Tibial artery (tissue), 4 donors: ENCODE measurements at places on chromosomes 6 and 20.

- no peak overlapping the region for H3K4me3 ChIP-seq
- no peaks in the 10 kb centered on the region for H3K4me1 ChIP-seq
- no peak overlapping the region for H3K27ac ChIP-seq
- no peaks in the 10 kb centered on the region for H3K27me3 ChIP-seq
- no peak for DNase-seq
These were observed 1257.2 kb upstream of the EYS start for GRCh38 chr6:66964216-66964615.

DNA sequence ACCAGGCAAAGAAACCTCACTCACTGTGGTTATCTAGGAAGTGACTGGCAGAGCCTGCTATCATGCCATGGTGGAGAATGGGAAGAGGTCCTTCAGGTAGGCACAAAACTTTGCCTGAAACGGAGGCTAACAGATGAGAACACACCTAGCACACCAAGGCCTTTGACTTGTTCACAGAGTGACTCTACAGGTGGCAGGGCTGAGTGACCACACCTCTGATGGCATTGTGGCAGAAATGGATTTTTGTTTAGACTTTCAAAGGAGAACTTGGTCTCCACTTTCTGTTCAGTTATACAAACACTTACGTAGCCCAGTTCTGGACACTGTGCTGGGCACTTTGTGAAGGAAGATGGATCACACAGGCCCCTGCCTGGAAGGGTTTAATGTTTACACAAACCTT is 116.3 kb upstream of the ENPP5 start:
- H3K27me3 ChIP-seq, result no peaks in the 10 kb centered on the region
- peaks cover 58% of the 10 kb centered on the region for H3K4me1 ChIP-seq
- no peak overlapping the region for H3K4me3 ChIP-seq
- DNase-seq, result no peak
- no peak overlapping the region for H3K27ac ChIP-seq

DNA sequence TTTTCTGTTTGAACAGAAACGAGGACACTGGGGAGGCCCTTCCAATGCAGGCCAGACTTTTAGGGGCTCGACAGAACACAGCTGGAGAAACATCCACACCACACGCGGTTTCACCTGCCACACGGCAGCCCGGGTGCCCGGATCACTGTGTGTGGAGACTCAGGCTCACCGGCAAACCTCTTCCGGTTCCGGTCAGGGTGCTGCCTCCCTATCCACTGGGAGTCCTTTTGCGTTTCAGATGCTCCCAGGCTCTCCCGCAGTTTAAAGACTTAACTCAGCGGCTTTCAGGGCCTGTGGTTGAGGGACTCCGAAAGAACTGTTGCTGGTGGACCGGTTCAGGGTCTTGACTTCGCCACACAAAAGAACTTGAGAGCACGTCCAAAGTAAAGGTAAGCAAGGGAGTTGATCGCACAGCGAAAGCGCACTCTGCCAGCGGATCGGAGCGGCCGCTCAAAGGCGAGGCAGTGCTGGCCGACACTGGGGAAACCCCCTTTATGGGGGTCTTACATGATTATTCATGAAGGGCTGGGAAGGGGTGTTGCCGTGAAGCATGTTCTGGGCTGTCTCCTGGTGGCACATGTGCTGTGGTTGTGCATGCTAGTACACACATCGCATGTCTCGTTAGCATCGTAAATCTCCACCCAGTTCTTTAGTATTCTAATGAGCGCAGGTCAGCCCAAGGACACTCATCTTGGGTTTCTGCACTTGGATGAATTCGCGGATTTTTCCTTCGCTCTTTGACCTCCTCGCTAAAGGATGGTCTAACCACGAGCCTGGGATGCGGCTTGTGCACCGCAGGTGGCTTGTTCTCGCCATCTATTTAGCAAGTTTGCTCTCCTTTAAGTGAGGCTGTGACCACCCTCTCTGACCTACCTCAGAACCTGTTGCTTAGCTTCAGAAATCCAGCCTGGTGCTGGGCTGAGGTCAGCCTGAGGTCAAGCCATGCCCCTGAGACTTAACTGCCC is 180.3 kb downstream of the CDH26 start:
- peak overlapping the region; percentile 43 for H3K4me3 ChIP-seq
- no peaks in the 10 kb centered on the region for H3K4me1 ChIP-seq
- H3K36me3 ChIP-seq, result no peaks in the 10 kb centered on the region
- H3K27me3 ChIP-seq, result no peaks in the 10 kb centered on the region

DNA sequence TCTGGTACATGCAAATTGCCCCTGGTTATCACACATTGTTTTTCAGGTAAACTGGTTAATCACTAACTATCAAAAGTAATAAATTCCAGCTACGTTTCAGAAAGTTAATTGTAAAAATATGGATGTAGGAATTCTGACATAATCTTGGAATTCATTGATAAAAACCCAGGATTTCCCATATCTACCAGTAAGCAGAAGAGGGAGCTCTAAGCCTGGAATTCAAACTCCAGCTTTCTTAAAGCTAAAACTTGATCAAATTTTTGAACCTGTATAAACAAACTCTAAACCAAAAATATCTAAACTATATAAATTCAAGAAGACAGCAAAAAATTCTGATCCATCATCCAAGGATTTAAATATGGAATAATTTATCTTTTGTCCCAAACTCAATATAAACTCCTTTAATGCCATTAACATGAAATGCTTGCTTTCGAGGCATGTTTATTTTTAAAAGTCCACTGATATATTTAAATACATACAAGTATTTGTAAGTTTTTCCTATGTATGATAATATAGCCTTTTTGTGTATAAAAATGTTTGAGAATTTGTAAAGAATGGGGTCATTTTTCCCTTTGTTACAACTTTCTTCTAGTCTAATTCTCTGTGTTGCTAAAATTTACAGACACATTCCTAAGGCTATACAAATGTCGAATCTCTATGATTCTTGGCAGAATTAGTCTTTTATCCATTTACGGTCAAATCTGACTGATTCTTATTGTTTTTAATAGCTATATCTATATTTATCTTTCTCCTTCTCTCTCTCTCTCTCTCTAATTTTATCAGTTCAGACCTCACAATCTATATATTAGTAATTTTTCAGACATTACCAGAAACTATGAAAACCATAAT is 91.4 kb upstream of the RNF217 start:
- H3K27ac ChIP-seq, result no peak overlapping the region
- no peak overlapping the region for H3K4me3 ChIP-seq
- no peaks in the 10 kb centered on the region for H3K4me1 ChIP-seq

- H3K27ac ChIP-seq, result peak overlapping the region; percentile 75
- no peaks in the 10 kb centered on the region for H3K36me3 ChIP-seq
- peak overlapping the region; percentile 84 for H3K4me3 ChIP-seq
- peak; percentile 85 for DNase-seq
- H3K4me1 ChIP-seq, result peaks cover 14% of the 10 kb centered on the region
These were observed 828 bp upstream of the SULF2 start for GRCh38 chr20:47785854-47786764.

- no peaks in the 10 kb centered on the region for H3K36me3 ChIP-seq
- DNase-seq, result peak; percentile 62
- peak overlapping the region; percentile 10 for H3K4me3 ChIP-seq
These were observed 1760.2 kb upstream of the DEFB115 start for GRCh38 chr20:29497261-29497671.

DNA sequence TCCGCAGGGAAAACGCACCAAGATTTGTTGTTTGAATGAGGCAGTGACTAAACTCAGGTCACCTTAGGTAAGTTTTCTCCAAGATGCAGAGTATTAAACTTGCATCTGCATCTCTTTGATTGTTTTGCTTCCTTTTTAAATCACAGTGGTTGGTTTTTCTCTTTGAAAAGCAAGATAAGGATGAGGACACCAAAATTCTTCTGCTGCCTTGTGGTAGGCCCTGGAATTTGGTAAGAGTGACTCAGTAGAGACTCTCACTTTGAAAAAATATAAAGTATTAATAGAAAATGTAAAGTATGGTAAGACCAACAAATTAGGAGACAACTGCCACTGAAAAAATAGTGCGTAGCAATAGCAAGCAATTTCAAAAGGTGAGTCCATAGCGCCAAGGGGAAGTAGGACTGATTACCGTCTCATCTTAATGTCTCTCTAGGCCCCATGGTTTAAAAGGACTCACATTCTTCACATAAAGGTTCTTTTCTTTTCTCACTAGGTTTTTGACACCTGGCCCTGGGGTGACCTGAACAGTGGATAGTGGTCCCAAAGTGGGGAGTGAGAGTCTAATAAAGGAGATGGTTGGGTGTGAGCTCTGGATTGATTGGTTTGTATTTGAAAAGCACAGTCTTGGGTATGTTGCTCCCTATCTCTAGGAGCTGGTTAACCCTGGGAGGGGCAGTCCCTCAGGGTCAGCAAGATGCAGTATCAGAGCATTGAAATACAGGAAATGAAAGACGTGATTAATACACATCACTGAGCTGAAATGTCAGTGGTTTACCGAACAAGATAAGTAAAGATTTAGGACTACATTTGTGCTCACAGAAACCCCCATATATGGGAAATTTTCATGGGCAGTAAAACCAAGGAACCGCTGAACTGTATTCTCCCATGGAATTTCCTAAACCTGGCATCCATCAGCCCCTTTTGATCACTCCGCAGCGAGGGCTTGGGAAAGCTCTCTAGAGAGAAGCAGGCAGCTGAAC is 221.2 kb downstream of the SLC24A3 start:
- H3K36me3 ChIP-seq, result no peaks in the 10 kb centered on the region
- no peaks in the 10 kb centered on the region for H3K27me3 ChIP-seq
- no peaks in the 10 kb centered on the region for H3K4me1 ChIP-seq
- no peak overlapping the region for H3K4me3 ChIP-seq

DNA sequence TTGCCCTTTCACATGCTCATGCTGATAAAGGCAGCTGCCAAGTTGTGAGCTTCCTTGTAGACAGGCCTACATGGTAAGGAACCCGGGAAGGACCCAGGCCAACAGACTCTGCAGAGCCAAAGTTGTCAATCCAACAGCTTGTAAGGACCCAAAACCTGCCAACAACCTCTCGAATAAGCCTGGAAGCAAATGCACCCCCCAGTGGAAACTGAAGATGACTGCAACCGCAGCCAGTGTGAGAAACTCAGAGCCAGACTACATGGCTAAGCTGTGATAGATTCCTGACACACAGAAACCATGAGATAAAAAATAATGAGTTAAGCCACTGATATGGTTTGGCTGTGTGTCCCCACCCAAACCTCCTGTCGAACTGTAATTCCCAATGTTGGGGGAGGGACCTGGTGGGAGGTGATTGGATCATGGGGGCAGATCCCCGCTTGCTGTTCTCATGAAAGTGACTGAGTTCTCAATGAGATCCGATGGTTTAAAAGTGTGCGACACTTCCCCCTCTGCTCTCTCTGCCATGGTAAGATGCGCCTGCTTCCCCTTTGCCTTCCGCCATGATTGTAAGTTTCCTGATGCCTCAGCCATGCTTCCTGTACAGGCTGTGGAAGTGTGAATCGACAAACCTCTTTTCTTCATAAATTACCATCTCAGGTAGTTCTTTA is 18.8 kb upstream of the CLPSL2 start:
- H3K4me3 ChIP-seq, result no peak overlapping the region
- no peak for DNase-seq
- no peaks in the 10 kb centered on the region for H3K4me1 ChIP-seq
- no peak overlapping the region for H3K27ac ChIP-seq
- no peaks in the 10 kb centered on the region for H3K36me3 ChIP-seq

DNA sequence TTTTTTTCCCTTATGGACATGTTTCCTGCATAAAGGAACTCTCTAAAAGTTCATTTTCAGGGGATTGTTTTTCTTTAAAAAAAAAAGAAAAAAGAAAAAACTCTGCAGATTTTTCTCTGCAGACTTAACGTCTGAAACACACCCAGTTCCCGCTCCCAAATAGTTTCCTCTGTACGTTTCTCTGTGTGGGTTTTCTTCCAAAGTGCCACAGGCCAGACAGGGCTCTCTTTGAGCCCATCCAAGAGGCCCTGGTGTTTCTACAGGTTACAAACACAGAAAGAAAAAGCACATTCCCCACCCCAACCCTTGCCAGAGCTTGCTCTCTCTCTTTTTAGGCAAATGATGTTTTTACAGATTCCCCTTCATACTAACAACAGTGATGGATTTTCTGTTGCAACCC is 258.6 kb downstream of the FNDC1 start:
- no peak for DNase-seq
- H3K36me3 ChIP-seq, result no peaks in the 10 kb centered on the region
- H3K4me1 ChIP-seq, result no peaks in the 10 kb centered on the region

- no peaks in the 10 kb centered on the region for H3K4me1 ChIP-seq
- no peaks in the 10 kb centered on the region for H3K36me3 ChIP-seq
- no peak overlapping the region for H3K27ac ChIP-seq
- DNase-seq, result no peak
- H3K4me3 ChIP-seq, result no peak overlapping the region
These were observed 228.2 kb downstream of the MYLK4 start for GRCh38 chr6:2522521-2522920.

- H3K27me3 ChIP-seq, result no peaks in the 10 kb centered on the region
- H3K4me1 ChIP-seq, result no peaks in the 10 kb centered on the region
- H3K36me3 ChIP-seq, result no peaks in the 10 kb centered on the region
- no peak overlapping the region for H3K27ac ChIP-seq
- no peak overlapping the region for H3K4me3 ChIP-seq
- peak; percentile 30 for DNase-seq
These were observed 78.7 kb upstream of the IFNGR1 start for GRCh38 chr6:137297887-137298286.

DNA sequence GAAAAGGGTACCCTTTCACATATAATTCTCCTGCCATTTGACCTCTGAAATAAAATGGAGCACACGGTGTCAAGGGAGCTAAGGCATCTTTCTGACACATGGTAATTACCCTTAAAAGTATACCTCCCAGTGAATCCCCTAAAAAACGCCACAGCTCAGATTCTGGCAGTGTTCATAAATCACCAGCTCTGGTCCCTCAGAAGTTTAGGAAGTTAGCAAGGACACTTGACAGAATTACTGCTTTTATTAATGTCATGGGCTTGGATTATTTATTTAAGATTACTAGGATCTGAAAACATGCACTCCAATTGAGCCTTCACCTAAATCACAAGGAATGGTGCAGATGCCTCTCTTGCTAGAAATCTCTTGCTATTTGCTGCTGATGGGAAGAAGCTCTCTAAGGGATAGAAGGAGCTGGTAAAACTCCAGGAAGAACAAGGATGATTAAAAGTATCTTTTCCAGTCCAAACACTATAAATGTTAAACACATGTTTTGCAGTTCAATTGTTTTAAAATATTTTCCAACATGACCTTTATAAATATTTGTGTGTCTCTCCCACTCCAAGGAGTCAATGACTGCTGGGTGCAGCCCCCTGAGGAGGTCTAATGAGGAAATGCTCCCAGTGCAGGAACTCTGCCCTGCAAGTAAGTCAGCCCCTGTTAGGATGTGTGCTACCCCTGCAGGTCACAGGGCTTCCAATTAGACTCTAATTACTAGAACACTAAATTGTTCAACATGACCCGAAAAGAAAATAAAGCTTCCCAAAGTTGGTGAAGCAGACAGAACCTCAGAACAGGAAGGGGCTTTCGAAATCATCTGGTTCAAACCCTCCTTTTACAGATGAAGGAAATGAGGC is 230.3 kb downstream of the TFAP2A start:
- H3K36me3 ChIP-seq, result no peaks in the 10 kb centered on the region
- no peak for DNase-seq
- no peak overlapping the region for H3K4me3 ChIP-seq
- no peaks in the 10 kb centered on the region for H3K27me3 ChIP-seq

GRCh38 chr6:37369321-37370201 is 15.8 kb downstream of the RNF8 start:
- peaks cover 38% of the 10 kb centered on the region for H3K36me3 ChIP-seq
- no peak overlapping the region for H3K27ac ChIP-seq
- H3K4me3 ChIP-seq, result no peak overlapping the region
- no peak for DNase-seq
- no peaks in the 10 kb centered on the region for H3K27me3 ChIP-seq

- no peaks in the 10 kb centered on the region for H3K27me3 ChIP-seq
- no peak for DNase-seq
- no peak overlapping the region for H3K27ac ChIP-seq
- peaks cover 21% of the 10 kb centered on the region for H3K4me1 ChIP-seq
These were observed 19.2 kb downstream of the DCBLD1 start for GRCh38 chr6:117501722-117502121.
